ENCODE measurements at places on chromosomes 2 and 18.

DNA sequence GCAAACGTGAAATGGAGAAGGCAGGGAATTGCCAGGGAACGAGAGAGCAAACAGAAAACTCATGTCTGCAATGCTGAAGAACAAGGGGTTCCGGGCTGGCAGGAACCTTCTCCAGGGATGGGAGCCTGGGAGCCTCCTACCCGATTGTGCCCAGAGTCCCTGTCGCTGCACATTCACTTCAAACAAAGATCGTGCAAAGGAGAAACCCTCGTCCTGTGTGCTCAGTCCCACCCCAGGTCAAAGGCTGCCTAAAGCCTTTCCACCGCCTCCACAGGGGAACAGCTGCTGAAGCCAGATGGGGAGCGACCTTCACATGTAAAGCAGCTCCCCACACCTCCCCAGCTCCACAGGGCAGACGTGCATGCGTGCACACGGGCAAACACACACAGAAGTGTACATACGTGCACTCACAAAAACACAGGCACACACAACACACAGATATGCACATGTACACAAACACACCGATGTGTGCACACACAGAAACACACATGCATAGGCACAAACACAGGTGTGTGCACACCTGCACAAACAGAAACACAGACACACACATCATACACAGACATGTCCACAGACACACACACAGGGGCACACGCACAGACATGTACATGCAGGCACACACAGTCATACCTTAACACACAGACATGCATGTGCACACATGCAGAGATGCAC, 460.1 kb upstream of the SALL3 start:
- DNase-seq: no peak

- DNase-seq: no peak
Measured at GRCh38 chr2:167183931-167184330, 295.7 kb downstream of the XIRP2 start.

DNA sequence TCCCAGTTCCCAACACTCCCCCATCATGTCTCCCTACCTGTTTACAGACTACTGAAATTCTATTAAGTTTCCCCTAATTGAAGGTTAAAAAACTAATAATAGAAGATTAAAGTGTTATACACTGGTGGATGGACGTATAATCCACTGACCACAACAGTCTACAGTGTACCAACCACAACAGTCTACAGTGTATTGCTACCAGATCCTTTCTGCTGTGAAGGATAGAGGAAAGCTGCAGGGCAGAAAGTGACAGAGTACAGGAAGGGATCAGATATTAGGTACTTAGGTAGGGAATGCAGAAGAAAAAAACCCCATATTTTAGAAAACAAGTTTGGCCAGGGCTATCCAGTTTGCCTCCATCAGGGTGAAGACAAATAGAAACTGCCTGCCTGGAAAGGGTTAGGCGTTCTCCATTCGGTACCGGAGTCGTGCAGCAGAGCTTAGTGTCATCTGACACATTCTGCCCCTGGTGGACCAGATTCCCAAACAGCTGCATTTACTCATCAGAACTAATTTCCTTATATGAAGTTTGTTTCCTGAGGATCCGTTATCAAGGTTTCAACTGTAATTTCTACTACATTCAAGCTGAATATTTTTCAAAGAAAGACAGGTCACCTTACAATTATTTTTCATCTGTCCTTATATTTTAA, 49.9 kb downstream of the KLF7 start:
- DNase-seq: no peak

DNA sequence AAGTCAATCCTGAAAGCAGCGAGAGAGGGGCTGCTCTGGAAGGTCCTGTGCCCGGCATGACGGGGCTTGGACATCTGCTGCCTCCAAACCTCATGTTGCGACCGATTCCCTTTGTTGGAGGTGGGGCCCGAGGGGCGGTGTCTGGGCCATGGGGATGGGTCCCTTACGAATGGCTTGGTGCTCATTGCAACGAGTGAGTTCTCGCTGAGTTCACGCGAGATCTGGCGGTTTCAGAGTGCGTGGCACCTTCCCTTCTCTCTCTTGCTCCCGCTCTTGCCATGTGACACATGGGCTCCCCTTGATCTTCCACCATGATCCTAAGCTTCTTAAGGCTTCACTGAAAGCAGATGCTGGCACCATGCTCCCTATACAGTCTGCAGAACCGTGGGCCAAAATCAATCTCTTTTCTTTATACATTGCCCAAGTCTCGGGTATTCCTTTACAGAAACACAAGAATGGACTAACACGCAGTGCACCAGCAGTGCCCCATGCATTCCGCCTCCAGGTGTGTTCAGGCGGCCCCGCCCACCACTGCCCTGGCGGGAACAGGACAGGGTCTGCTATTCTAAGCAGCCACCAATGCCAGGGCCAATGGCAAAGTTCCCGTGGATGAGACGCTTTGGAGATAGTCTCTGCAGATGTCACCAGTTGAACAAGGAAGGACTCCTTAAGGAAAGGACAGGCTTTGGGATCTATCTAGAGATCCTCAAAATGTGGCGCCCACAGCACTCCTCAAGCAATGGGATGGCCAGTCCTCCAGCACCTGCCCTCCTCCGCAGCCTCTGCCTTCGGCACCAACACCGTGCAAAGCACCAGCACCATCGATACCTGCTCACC, 63.4 kb downstream of the ZNF516 start:
- no peak for DNase-seq

GRCh38 chr2:86552889-86553288, 10.4 kb downstream of the CHMP3 start:
- DNase-seq: no peak

DNA sequence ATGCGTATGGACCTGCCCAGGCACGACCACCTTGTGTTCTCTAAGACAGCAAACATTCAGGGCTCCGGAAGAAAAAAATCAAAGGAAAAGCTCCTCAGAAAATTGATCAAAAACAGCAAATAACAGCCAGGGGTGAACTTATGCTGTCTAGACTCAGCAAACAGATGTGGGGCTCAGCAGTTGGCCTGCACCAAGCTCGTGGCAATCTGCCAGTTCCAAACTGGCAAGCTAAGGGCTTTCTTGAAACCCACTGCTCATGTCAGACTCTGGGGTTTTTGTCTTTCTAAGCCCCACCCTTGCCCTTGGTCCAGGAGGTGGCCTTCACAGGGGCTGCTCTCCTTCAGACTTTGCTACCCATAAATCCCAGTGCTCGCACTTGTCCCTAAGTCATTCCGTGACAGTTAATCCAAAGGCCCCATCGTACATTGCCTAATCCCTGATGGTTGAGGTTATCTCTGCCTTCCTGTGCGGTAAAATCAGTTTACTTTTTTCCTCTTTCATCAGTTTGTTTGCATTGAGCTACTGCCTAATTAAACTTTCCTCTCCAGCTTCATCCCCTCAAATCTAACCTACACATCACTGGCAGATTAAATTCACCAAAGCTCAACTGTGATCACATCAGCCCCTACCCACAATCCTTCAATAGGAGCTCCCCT, 408.0 kb downstream of the LRATD1 start:
- DNase-seq: no peak

- no peak for DNase-seq
Measured at GRCh38 chr18:52451256-52451655, 111.3 kb downstream of the DCC start.

Measured in stimulated activated CD8-positive, alpha-beta memory T cell treated with anti-CD3 and anti-CD28 coated beads, Interleukin-15, amount 100 ng/mL, for 4 hours (primary cell).